ENCODE measurements at places on chromosomes 1 and 21.

DNA sequence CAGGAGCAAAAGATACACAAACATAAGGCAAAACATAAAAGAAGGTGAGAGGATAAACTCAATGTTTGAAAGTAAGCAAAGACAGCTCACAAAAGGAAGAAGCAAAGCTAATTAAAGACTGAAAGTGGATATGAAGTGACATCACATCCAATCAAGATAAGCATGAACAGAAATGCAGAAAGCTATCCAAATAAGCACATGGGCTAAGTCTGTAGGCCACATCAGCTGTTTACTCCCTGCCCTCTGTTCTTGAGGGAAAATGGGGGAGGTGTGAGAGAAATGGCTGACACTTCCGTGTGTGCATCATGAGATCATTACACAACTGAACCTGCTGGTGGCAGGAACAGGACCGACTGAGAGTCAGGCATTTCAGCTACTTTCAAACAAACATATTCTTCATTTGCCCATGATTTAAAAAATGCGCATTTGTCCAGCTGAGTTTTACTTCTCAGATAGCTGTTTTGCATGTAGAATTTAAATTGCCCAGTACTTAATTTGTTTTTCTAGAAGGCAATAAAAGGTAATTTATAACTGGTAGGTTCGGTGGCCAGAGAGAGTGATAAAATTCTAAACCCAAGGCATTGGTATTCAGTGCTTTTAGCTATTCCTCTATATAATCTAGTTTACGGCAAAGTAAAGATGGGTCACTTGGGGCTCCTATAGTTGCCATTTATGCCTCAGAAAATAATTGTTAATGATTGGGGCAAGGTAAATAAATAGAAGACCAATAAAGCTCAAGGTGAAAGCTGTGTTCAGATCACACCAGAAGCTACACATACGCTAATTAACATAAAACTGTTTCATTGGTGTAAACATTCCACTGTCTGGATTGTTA, 27.2 kb upstream of the MAN1A2 start:
- peak; percentile 51 for DNase-seq

GRCh38 chr1:17903386-17903785, 148.3 kb downstream of the ACTL8 start:
- DNase-seq, result no peak

- DNase-seq, result no peak
Observed at GRCh38 chr1:23246274-23246673, 29.0 kb upstream of the HTR1D start.

GRCh38 chr1:223702735-223703667, 9.3 kb upstream of the CAPN2 start:
- DNase-seq, result no peak

GRCh38 chr1:116006486-116006964, 30.2 kb downstream of the SLC22A15 start:
- peak; percentile 35 for DNase-seq

DNA sequence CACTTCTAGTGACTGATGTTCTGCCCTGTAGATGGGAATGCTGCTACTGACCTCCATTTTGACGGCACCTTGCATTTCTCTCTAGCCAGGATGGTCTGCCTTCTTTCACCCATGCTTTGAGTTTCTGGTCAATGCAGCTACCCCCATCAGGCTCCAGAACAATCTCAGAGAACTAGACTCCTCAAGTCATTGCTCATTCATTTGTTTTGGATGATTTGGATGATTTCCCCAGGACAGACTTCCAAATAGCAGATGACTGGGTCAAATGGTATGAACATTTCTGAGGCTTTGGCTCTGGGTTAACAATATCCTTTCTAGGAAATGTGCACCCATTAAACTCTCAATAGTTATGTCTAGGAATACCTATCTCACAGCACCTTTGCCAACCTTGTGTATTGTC, 63.9 kb downstream of the CSMD2 start:
- DNase-seq, result no peak

- no peak for DNase-seq
Observed at GRCh38 chr1:20261095-20261494, 29.6 kb upstream of the VWA5B1 start.

- DNase-seq, result no peak
Observed at GRCh38 chr1:222257027-222257426, 290.9 kb downstream of the HHIPL2 start.

DNA sequence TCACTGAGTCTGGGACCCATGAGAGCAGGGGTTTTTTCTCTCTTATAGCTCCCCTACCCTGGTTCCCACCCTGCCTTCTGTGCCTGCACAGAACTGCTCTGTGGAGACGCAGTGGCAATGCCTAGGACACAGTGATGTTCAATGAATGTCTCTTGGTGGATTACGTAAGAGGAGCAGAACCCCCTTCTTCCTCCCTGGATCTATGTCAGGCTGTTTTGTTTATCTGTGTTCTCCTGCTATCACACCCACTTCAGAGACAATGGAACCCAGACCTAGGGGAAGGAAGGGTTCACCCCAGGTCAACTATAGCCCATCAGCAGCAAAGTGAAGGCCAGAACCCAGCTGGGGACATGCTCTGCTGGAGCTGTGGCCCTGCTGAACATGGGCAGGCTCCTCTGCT, 2.0 kb downstream of the HPCAL4 start:
- DNase-seq, result no peak
